ENCODE measurements at places on chromosomes 16 and 17. TPM values are rescaled to one million over a fixed set of nuclear protein-coding genes. Genes with fewer than 3 reads are reported as not detected.

The GNG13 gene
- not detected for total RNA-seq

The CLEC18B gene
- 2.4 TPM for total RNA-seq

GRCh38 chr17:75340631-75341030 lies 51.4 kb upstream of the SLC25A19 start:
- no peak for DNase-seq

DNA sequence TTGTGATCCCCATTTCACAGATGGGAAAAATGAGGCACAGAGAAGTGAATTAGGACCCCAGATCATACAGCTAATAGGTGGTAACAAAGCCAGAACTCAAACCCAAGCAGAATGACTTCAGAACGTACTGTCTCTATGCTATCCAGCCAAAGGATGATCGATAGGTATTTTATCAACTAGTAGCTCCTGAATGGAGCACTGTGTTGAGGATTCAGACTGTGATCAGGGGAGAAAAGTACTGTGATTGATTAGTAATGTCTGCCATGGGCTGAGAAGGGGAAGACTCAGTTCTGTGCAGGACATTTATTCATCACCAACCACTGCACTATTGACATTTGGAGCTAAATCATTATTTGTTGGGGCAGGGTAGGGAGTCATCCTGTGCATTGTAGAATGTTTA lies 38.7 kb downstream of the CACNG4 start:
- no peak for DNase-seq

The CA4 gene
- not detected for total RNA-seq

DNA sequence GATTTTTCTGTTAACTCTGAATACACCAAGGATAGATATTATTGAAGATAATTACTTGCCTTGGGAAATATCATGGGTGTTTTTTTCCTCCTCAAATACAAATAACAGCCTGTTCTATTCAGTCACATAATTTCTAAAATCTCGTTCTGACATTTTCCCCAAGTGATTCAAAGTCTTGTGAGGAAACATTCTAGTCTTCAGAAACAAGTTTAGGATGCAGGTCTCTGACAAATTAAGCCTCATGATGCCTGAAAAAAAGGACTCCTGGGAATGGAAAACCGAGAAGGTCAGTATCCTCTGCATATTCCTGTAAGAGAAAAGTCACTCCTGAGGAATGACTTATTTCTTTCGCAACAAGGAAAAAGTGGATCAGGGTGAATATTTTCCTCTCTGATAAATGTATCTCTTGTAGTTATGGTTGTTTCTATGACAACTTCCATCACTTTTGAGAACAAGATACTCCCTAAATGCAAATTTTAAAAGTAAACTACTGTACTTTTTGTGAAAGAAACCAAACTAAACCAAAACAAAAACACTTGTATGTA lies 384.6 kb downstream of the CNTNAP4 start:
- no peak for DNase-seq

GRCh38 chr16:11627822-11628457 lies 40.3 kb upstream of the SNN start:
- DNase-seq = no peak

GRCh38 chr17:19372866-19373504 lies 5.3 kb upstream of the MAPK7 start:
- no peak for DNase-seq

The CEP295NL gene
- total RNA-seq = 2.9 TPM

- DNase-seq = no peak
Observed at GRCh38 chr17:3157218-3157617, 29.9 kb upstream of the OR1G1 start.

GRCh38 chr17:79022507-79022991 lies 1.4 kb upstream of the C1QTNF1 start:
- DNase-seq = no peak

DNA sequence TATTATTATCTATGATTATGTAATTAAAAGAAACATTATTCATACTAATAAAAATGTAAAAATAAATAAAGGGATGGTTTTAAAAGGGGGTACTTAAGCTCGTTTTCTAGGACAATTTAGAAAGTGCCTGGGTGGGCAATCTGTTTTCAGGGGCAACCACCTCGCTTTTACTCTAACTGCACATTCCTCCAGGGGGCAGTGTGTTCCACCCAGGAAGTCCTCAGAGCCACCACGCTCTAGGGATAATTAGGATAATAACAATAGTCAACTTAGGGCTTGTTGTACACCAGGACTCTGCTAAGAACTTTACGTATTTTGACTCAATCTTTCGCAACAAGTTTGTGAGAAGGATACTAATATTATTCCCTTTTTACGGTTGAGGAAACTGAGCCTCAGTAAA lies 396.7 kb upstream of the MAF start:
- DNase-seq = no peak

GRCh38 chr17:44921122-44921882 lies 6.0 kb upstream of the GFAP start:
- no peak for DNase-seq

- no peak for DNase-seq
Observed at GRCh38 chr16:57140931-57141668, 44.7 kb downstream of the PSME3IP1 start.

DNA sequence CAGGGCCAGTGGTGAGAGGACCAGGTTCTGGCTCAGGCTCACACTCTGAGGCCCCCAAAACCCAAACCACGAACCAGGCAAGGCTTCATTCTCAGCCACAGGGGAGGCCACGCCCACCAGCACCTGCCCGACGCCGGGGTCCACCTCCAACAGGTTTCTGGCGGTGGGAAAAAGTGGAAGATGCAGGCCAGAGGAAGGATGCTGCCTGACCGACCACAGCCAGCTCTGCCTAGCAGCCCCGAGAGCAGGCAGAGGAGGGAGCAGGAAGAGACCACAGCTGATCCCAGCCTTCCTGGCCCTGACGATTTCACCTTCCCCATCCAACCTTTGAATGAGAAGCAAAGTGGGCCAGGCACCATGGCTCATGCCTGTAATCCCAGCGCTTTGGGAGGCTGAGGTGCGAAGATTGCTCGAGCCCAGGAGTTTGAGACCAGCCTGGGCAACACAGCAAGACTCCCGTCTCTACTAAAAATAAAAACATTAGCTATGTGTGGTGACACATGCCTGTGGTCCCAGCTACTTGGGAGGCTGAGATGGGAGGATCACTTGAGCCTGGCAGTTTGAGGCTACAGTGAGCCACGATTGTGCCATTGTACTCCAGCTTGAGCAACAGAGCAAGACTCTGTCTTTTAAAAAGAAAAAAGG lies 30.7 kb upstream of the SLC38A10 start:
- no peak for DNase-seq

GRCh38 chr16:54125751-54126655 lies 160.6 kb downstream of the IRX3 start:
- DNase-seq = no peak

The CD300LD gene
- total RNA-seq = not detected

- DNase-seq = no peak
Observed at GRCh38 chr16:85999778-86000177, 100.8 kb downstream of the IRF8 start.

The MT1G gene
- total RNA-seq = 0.85 TPM

The ABR gene
- total RNA-seq = 101 TPM

- no peak for DNase-seq
Observed at GRCh38 chr16:1093284-1094123, 2.5 kb downstream of the C1QTNF8 start.

DNA sequence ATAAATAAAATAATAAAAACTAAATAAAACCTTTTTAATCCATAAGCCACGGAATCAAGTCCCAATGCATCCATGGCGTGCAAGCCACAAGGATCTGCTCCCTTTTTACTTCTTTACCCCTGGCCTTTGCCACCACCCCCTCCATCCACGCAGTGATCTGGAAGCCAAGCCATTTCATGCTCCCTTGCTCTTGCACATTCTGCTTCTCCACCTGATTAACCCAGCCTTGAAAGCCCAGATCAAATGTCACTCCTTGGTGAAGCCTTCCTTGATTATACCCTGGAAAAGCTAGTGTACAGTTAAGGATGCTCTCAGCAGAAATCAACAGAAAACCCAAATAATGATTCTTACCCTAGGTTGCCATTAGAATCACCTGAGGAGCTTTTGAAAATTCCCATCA lies 9.9 kb downstream of the LRRC3C start:
- no peak for DNase-seq

DNA sequence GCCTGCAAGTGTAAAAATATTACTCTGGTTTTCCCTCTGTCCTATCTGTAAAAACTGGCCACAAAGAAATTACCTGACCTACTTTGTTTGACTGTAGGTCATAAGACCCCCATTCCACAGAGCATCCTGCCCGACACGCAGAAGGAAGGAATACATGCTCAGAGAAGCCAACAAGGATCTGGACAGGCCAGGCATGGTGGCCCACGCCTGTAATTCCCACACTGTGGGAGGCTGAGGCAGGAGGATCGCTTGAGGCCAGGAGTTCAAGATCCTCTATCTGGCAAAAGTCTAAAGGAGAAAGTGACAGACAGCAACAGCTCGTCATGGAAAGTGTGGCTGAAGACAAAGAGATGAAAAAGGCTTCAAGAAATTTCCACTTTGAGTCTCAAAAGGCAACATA lies 78.2 kb upstream of the RNU2-1 start:
- DNase-seq = no peak

- no peak for DNase-seq
Observed at GRCh38 chr16:47470810-47471209, 9.7 kb downstream of the PHKB start.

The EVI2A gene
- 34.5 TPM for total RNA-seq

DNA sequence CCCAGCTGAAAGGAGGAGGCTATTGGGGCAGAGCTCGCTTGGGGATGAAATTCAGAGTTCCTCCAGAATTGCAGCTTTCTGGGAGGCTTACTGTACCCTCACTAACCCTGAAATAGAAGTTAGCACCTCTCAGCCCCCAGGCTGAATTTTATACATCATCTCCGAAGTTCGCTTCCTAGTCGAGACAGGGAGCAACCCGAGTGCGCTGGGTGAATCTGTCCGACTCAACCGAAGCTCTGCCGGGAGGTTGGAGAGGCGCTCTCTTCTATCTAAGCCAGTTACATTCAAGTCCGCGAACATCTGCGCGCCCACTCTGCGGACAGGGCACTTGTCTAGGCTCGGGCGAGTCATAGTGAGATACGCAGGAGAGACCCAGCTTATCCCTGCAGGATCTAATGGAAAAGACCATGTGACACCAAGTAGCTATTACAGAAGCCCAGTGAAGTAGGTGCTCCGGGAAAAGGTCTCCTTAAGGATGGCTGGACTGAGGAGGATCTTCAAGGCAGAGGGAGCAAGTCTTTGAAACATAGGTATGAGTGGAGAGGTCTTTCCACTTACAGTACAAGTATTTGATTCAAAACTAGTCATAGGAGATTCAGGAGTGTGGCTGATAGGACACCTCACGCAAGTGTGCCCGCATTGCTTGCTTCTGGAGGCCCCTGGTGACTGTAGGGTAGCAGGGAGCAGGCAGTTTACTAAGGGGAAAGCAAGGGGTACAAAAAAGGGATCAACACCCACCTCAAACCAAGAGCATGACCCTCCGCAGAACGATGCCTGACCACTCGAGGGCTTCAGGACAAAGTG lies 646 bp upstream of the HES7 start:
- DNase-seq = no peak

DNA sequence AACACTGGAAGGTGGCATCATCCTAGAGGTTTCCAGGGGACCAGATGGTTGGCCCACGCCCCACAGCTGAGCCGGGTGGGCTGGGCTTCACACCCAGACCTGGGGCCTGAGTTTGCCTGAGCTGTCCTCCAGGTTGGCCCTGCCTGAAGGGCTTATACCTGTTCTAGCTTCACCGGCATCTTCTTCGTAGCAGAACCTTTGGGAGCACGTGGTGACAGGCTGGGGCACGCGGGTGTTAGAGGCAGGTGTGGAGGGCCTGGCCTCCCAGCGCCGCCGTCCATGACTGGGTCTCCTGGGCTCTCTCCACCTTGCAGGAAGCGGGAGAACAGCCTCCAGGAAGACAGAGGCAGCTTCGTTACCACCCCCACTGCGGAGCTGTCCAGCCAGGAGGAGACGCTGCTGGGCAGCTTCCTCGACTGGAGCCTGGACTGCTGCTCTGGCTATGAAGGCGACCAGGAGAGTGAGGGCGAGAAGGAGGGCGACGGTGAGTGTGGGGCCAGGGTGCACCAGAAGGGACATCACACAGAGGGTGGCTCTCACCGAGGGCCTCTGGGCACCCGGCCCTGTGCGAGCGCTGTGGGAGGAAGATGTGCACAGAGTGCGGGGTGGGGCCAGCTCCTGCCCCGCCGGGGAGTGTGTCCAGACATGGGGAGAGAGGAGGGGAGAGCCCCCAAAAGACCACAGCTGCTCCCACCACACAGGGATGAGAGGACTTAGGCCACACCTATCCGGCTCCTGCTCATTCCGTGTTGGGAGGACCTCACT lies 4.6 kb upstream of the TEDC2 start:
- DNase-seq = no peak

- no peak for DNase-seq
Observed at GRCh38 chr16:3618769-3619141, 7.3 kb upstream of the SLX4 start.

DNA sequence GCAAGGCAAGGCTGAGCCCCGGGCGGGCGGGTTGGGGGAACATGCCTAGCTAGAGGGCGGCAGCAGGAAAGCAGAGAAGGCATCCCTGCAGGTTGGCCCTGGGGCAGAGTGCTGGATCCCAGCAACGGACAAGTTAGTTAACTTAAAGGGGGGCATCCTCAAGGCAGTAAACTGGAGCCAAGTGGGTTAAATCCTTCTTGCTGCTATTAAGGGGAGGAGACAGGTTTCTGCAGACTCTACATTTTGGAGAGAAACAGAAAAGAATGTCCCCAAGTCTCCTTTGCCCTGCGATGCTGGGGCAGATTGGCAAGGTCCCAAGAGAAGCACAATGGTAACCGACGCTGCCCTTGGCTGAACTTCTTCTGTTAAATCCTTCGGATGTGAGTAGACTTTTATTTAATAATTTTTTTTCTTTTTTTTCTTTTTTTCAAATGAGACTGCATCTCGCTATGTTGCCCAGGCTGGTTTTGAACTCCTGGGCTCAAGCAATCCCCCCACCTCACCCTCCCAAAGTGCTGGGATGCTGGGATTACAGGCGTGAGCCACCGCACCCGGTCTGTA lies 14.0 kb downstream of the ATP5PD start:
- no peak for DNase-seq

The CXCL16 gene
- total RNA-seq = 15.3 TPM

The CCL3 gene
- total RNA-seq = 8.8 TPM

DNA sequence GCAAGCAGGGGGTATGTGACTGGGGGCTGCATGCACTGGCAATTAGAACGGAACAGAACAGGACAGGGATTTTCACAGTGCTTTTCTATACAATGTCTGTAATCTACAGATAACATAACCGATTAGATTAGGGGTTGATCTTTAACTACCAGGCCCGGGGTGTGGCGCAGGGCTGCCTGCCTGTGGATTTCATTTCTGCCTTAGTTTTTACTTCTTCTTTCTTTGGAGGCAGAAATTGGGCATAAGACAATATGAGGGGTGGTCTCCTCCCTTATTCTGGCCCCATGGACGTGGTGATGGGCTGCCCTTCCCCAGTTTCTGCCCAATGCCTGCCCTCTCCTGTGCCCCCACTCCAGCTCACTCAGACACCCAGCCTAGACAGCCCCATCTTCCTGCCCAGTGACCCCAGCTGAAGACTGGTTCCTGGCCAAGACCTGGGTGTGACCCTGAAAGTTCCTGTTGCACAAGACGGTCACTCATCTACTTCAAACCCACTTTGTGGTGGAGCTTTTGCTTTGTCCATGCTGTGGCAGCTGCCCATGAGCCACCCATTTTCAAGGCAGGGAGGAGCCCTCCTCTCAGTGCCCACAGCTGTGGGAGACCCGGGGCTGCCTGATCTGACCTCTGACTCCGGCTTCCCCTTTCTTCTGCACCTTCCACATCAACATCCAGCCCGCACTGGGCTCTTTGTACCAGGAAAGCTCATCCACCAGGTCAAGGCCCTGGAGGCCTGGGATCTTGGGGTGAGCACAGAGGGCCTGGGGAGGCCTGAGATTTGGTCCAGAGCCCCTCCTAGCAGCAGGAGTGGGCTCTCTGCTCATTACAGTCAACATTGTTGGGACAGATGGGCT lies 18.6 kb downstream of the ALOX12B start:
- DNase-seq = no peak

The CTF1 gene
- 0.26 TPM for total RNA-seq

Data from T-helper 17 cell (primary cell).